ENCODE measurements at places on chromosomes 2 and 18.

- DNase-seq, result no peak
Observed at GRCh38 chr18:48827291-48828193, 123.2 kb downstream of the SMAD7 start.

- DNase-seq, result no peak
Observed at GRCh38 chr2:120250640-120251039, 2.0 kb upstream of the RALB start.

DNA sequence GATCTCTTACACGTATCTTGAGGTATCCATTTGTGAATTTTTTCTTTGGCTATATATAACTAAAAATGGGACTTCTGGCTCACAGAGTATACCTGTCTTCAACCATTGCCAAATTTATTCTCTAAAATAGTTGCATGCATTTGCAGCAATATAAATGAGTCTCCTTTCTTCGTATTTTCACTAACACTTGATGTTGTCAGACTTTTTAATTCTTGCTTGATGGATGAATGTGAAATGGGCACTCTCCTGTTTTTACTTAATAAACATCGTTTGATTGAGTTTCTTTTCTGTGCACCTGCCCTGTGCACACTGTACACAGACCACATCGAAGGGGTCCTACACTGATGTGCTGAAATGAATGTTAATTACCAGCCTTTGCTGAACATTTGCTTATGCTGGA lies 121.8 kb downstream of the DDX1 start:
- no peak for DNase-seq

DNA sequence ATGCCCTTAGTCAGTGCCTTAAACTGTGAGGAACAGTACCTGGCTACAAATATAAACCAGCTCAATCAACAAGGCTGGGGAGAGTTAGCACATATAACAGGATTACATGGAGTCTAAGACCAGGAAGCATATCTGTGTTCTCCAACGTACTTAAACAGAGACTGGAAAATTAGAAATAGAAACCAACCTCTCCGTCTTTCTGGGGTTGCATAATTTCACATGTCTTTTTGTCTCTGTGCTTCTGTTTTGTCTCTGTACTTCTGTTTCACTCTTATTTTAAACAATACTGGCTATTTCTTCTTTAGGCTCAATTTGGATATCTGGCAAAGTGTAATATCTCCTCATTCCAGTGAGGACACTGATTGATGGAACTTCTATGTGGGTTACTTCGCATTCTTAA lies 749.0 kb upstream of the ZEB2 start:
- DNase-seq, result no peak

DNA sequence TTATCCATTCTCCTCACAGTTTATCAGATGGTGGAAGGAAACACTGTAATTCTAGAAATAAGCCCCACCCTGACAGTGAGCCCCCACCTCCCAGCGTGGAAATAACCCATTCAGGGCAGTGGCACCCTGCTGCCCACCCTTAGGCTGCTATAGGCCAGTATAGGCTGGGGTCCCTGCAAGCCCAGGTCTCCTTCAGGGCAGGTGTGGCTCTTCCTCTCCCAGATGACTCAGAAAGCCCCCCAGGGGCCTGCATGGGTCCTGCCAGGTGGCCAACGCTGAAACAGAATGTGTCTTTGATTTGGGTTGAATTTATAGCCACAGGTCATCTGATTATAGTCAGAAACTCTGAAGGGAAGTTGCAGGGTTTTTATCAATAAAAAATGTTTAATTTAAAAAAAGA lies 136.4 kb downstream of the SH3RF3 start:
- no peak for DNase-seq

DNA sequence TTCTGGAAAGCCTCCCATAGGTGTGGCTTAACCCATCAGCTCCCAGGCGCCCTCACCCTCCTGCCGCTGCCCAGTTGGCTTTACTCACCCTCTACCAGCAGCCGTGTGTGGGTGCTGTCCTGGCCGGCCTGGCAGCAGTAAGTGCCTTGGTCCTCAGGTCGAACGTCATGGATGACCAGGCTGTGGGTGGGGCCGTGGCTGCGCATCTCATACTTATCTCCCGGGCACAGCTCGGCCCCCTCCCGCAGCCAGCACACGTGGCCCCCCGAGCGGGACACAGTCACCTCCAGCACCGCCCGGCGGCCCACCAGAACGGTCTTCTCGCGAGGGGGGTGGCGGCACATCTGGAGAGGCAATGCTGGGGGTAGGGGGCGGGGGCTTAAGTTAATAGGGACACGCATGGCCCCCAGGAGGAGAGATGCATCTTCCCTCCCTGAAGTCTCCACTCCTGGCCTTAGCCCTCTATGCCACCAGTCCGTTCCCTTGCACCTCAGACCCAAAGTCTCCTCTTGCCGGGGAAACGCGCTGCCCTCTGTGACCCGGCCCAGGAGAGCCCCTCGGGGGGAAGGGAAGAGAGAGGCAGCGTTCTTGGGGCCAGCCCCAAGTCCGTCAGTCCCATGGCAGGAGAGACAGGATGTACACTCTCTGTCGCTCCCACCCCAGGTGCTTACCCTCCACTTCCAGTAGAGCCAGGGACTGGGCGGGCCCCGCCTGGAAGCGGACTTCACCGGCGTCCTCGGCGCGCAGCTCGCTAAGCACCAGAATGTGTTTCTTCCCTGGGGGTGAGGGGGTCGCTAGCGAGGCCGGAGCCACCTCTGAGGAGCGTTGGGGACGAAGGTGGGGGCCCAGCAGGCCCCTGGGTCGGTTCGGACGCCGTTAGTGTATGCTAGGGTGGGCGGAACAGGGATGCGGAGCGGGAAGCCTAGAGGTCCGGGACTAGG lies 7.9 kb downstream of the TMEM198 start:
- no peak for DNase-seq

DNA sequence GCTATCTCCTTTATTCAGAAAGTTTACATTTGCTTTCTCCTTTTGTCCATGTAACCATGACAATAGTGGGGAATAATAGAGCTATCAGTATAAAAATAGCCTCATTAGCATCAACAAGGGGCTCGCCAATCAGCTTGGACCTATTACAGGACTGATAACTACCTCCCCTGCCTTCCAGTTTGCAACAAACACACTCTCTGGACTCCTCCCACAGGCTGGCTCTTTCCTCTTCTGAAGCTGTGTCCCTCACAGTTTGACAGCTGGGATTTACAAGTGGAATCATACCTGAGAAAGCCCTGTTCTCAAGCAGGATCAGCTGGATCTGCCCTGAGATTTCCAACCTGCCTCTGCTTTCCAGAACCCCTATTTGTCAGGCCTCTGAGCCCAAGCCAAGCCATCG lies 162.5 kb downstream of the GRB14 start:
- DNase-seq, result no peak

DNA sequence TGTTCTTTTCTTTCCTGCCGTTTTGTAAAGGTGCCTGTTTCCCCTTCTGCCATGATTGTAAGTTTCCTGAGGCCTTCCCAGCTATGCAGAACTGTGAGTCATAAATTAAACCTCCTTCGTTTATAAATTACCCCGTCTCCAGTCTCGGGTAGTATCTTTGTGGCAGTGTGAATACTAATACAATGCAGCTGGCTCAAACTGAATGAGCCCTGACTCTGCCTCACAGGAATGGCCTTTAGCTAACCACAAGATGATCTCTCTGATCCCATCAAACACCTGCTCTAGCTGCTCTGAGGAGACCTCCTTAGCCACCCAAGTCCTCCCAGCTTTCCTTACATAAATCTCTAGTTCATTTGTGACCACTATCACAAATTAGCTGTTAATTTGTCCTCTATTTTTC lies 41.5 kb upstream of the CAB39 start:
- no peak for DNase-seq

GRCh38 chr2:232817756-232818155 lies 41.4 kb upstream of the KCNJ13 start:
- no peak for DNase-seq

GRCh38 chr2:144452989-144453336 lies 67.0 kb downstream of the ZEB2 start:
- DNase-seq, result no peak

DNA sequence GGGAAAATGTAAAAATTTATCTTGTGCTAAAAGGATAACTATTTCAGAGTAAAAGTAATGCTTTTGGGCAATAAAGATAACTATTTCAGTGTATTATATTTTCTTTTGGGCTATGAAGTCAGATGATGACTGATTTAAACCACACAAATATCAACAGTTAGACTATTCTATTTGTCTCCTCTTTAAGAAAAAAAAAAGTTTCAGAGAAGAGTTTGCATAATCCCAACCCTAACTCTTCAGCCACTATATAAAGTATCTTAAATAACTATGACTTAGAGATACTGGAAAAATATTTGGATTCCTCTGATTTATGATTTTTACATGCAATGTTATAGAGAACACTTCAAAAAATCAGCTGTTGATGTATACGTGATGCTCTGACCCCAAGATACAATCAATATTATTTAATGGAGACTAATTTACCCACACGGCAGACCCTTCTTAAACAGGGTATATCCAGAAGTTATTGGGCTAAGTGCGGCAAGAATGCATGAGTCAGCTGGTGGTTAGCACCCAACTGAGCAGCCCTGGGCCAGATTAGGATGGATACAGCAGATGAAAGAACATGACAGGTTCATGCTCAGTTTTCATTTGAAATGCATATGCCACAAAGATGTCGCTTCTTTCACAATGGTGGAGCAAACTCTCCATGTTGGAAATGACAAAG lies 279.0 kb downstream of the AFF3 start:
- no peak for DNase-seq

DNA sequence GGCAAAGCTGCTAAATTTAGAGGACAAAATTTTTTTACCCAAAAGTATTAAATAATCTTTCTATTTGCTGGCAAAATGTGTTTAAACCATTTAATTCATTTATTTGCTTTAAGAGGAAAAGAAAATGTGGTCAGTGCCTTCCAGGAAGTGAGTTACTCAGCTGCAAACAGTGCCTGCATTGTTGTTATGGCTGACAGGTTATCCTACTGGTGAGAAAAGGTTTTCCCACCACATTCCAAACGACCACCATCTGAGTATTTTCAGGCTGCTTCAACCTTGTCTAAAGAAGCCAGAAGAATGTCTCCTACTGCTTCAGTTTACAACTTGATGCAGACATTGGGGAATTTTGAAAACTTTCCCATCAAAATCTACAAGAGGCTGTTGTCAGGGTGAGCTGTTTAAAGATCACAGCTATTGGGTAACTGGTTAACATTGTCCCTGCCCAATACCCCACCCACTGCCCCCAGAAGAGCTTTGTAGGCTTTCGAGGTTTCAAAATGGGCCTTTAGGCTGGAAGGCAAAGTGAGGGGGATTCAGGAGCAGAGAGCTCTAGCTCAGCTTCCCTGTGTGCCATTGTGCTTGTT lies 461.3 kb upstream of the FANCL start:
- DNase-seq, result no peak

- no peak for DNase-seq
Observed at GRCh38 chr2:145739681-145740080, 1219.8 kb upstream of the ZEB2 start.

- DNase-seq, result no peak
Observed at GRCh38 chr18:74259347-74259746, 32.4 kb downstream of the CYB5A start.

GRCh38 chr2:138087751-138088593 lies 123.7 kb downstream of the HNMT start:
- no peak for DNase-seq

- no peak for DNase-seq
Observed at GRCh38 chr2:214019229-214019972, 391.5 kb upstream of the VWC2L start.

DNA sequence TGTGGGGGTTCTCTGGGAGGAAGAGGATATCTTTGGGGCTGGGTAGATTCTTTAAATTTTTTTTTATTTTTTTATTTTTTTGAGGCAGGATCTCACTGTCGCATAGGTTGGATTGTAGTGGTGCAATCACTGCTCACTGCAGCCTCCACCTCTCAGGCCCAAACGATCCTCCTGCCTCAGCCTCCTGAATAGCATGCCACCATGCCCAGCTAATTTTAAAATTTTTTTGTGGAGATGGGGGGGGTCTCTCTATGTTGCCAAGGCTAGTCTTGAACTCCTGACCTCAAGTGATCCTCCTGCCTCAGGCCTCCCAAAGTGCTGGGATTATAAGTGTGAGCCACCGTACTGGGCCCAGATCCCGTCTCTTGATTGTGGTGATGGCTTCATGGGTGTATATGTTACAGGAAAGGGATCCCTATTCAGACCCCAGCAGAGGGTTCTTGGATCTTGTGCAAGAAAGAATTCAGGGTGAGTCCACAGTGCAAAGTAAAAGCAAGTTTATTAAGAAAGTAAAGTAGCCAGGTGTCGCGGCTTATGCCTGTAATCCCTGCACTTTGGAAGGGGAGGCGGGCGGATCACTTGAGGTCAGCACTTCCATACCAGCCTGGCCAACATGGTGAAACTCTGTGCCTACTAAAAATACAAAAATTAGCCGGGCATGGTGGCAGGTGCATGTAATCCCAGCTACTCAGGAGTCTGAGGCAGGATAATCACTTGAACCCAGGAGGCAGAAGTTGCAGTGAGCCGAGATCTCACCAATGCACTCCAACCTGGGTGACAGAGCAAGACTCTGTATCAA lies 2.0 kb upstream of the C2orf68 start:
- no peak for DNase-seq

DNA sequence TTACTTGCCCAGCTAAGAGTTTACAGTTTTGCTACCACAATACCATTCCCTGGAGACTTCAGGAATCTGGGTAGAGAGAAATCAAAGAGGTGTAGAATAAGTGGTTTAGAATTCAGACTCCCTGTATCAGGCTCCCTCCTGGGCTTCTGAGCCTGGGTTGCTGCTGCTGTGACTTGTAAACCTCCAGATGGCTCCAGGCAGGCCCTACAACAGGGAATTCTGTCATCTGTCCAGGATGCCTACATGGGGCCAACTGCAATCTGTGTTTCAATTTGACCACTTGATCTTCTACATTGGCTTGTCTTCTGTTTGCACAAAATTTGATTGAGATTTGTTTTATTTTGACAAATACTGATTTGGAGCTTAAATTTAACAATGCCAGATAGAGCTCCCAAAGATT lies 183.9 kb downstream of the RAD51AP2 start:
- no peak for DNase-seq

All from effector memory CD4-positive, alpha-beta T cell (primary cell).